Osteocyte (in vitro differentiated cells): ENCODE measurements at places on chromosomes 16 and 17. TPM values are rescaled to one million over a fixed set of nuclear protein-coding genes. Genes with fewer than 3 reads are reported as not detected.

DNA sequence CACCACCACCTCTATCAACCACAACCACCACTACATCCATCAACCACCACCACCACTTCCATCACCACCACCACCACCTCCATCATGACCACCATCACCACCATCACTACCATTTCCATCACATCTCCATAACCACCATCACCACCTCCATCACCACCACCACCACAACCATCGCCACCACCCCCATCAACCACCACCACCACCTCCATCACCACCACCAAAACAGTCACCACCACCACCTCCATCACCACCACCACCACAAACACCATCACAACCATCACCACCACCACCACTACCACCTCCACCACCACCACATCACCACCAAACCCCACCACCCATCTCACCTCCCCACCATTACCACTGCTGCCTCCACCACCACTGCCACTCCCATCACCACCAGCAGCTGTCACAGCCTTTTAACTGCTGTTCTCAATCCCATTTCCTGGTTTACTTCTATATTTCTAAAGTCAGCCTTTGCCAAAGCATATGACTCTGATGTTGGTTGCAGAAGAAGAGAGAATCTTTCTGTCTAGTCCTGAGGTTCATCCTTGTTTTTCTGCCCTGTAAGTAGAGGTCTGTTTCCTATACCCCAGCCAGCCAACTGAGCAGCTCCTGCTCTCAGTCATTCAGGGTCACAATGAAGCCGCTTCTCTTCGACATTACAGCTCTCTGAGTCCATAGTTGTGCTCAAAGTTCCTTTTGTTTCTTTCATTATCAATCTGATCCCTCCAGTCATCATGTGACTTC lies 14.0 kb downstream of the MARCHF10 start:
- no peaks in the 10 kb centered on the region for H3K36me3 ChIP-seq
- H3K4me1 ChIP-seq = peaks cover 35% of the 10 kb centered on the region
- no peak for DNase-seq
- no peaks in the 10 kb centered on the region for H3K27me3 ChIP-seq
- no peak overlapping the region for H3K4me3 ChIP-seq
- H3K27ac ChIP-seq = peak overlapping the region; percentile 5

DNA sequence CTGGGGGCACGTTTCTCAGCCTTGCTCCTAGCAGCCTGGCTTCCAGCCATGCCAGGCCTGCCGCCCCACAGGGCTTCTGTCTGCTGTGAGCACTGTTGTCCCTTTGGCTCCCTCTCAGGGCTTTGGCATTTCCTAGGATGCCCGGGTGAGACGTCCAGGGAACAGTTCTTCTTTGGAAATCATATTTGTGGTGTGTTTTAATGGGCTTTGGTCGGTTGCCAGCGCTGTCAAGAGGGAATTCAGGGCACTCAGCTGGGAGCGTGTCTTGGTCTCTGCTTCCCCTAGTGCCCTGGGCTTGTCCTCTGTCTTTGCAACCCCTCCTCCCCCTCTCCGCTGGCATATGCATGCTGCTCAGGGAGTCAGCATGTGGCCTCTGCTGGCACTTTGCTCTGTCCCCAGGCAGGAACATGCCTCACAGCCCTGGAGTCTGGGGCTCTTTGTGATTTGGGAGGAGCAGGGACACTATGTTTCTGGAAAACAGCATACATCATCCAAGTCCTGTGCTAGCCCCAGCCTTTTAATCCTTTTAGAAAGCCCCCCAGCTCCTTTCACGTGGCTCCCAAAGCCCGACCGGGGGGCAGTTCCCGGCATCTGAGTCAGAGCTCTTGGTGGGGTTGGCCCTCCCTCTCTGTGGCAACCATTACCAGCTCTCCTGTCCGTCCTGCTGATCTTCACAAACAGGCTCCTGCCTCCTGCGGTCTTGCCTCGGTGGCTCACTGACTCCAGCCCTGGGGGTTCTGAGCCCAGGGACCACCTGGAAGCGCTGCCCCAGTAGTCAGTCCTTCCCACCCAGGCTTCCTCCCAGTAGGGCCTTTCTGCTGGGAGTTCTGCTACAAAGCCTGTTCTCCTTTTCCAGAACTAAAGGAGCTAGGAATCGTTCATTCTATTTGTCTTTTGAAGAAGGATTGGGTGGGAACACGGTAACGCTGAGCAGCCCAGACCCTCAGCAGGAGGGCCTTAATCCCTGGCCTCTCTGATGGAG lies 26.7 kb downstream of the SAP30BP start:
- peak overlapping the region; percentile 44 for H3K4me3 ChIP-seq
- no peaks in the 10 kb centered on the region for H3K27me3 ChIP-seq
- H3K4me1 ChIP-seq = peaks cover 91% of the 10 kb centered on the region

DNA sequence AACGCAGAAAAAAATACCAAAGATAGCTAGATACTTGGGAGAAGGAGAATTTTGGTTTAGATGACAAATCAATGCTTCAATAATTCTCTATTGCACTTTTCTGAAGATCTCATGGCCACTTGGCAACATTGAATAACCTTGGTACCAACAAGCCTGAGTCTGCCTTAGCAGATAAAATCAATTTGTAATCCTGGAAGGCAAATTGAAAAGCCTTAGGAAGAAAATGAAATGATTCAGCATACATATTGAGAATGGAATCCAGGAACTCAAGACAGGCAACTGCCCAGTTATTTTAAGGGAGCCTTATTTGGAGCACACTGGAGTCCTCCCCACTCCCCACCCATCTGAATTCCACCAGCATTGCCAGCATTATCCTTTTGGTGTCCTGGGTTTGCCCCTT lies 109.3 kb upstream of the SOX9 start:
- no peak overlapping the region for H3K27ac ChIP-seq
- H3K4me1 ChIP-seq = peaks cover 10% of the 10 kb centered on the region
- no peak overlapping the region for H3K4me3 ChIP-seq
- H3K36me3 ChIP-seq = no peaks in the 10 kb centered on the region
- no peak for DNase-seq

- H3K27me3 ChIP-seq = peaks cover 7% of the 10 kb centered on the region
- H3K36me3 ChIP-seq = no peaks in the 10 kb centered on the region
- no peaks in the 10 kb centered on the region for H3K4me1 ChIP-seq
- no peak overlapping the region for H3K4me3 ChIP-seq
These were observed 115.7 kb downstream of the ZNF423 start for GRCh38 chr16:49740256-49740655.

DNA sequence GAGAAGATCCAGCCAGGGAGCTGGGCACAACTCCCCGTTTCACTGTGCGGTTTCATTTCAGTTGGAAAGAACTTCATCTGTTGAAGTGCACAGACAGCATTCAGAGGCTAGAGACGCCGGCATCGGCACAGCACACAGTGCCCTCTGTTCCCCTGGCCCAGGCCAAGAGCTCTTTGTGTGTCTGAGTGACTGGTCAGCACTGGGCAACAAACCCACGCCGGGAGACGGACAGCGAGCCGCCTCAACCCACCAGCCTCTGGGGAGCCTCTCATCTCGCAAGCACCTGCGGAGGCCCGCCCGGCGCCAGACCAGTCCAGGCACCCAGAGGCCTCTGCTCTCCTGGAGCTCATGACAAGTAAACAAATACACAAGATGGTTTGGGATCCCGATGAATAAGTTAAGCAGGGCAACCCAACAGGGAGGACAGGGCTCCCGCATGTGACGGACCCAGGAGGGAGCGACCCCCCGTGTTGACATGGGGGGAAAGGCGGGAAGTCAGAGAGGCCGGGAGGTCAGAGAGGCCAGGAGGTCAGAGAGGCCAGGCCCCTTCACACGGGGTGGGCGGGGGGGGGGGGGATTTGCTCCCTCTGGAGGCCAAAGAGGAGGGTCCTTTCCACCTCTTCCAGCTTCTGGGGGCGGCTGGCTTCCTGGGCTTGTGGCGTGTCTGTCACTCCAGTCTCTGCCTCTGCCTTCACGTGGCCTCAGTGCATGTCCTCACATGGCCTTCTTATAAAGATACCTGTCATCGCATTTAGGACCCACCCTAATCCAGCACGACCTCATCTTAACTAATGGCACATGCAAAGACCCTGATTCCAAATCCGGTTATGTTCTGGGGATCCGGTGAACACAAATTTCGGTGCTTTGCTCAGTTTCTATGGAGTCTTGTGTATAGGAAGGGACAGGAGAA lies 25.8 kb upstream of the KLHDC4 start:
- H3K27ac ChIP-seq = no peak overlapping the region
- no peaks in the 10 kb centered on the region for H3K36me3 ChIP-seq
- H3K4me1 ChIP-seq = peaks cover 24% of the 10 kb centered on the region
- DNase-seq = no peak
- H3K4me3 ChIP-seq = no peak overlapping the region

DNA sequence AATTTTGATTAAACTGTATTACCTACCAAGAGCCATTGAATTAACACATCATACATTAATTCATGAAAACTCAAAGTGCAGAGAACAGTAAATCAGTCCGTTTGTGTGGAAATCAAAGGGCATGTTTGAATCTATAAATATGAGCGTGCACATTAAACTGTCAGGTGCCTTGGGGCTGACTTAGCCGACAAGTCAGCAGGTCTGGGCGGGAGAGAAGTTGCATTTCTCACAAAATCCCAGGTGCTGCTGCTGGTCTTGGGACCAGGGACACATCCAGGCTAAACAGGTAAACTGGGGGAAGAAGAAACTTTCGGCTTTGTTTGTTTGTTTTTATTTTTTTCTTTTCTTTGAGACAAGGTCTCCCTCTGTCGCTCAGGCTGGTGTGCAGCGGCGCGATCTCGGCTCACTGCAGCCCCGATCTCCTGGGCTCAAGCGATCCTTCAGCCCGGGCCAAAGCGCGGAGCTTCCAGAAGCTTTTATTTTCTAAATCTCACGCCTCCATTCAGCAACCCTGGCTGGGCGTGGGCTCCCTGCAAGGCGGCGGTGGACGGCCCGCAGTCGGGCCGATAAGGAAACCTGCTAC lies 213.9 kb downstream of the MRTFB start:
- peaks cover 1% of the 10 kb centered on the region for H3K27me3 ChIP-seq
- H3K36me3 ChIP-seq = peaks cover 3% of the 10 kb centered on the region
- peak; percentile 88 for DNase-seq
- peak overlapping the region; percentile 86 for H3K27ac ChIP-seq

DNA sequence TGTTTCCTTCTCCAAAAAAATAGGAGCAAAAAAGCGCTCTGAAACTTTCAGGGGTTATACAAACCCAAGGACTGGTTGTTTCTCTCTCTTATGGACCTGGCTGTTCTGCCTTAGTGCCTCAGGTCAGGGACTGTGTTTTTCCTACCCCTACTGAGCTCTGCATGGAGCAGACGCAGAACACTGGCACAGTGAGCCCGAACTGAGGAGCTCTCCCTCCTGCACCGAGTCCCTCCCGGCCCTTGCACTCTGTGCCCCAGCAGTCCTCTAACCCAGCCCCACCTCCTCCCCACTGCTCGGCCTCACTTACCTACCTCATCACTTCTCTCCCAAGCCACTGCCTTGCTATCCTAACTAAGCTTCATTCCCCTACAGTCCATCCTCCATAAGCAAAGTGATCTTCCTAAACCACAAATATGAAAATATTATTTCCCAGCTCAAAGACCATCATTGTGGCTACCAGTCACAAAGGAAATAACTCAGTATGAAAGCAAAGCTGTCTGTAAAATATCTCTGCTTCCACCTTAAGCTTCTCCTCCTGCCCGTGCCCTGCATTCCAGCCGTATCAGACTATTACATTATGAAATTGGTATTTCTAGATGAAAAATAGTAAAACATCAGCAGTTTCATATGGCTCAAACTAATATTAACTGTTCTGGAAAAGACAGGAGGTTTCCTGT lies 13.6 kb downstream of the MEIOB start:
- H3K27me3 ChIP-seq = peaks cover 25% of the 10 kb centered on the region
- H3K4me3 ChIP-seq = peak overlapping the region; percentile 54
- H3K27ac ChIP-seq = peak overlapping the region; percentile 62
- H3K36me3 ChIP-seq = peaks cover 3% of the 10 kb centered on the region

- no peak overlapping the region for H3K27ac ChIP-seq
- peaks cover 34% of the 10 kb centered on the region for H3K36me3 ChIP-seq
- DNase-seq = no peak
- no peak overlapping the region for H3K4me3 ChIP-seq
- H3K4me1 ChIP-seq = peaks cover 5% of the 10 kb centered on the region
These were observed 123.4 kb downstream of the CLEC16A start for GRCh38 chr16:11067697-11068141.

- H3K4me1 ChIP-seq = peaks cover 8% of the 10 kb centered on the region
- H3K36me3 ChIP-seq = no peaks in the 10 kb centered on the region
- no peak overlapping the region for H3K4me3 ChIP-seq
- DNase-seq = no peak
- H3K27ac ChIP-seq = no peak overlapping the region
These were observed 3.8 kb downstream of the CFAP97D1 start for GRCh38 chr17:43784068-43784467.

- DNase-seq = no peak
- peaks cover 29% of the 10 kb centered on the region for H3K36me3 ChIP-seq
- H3K27me3 ChIP-seq = no peaks in the 10 kb centered on the region
These were observed 85.9 kb upstream of the CHMP6 start for GRCh38 chr17:80905586-80906230.

GRCh38 chr17:1928976-1929375 lies 96.2 kb downstream of the RTN4RL1 start:
- peaks cover 11% of the 10 kb centered on the region for H3K27me3 ChIP-seq
- no peak overlapping the region for H3K4me3 ChIP-seq
- H3K4me1 ChIP-seq = no peaks in the 10 kb centered on the region
- H3K36me3 ChIP-seq = no peaks in the 10 kb centered on the region
- no peak overlapping the region for H3K27ac ChIP-seq

DNA sequence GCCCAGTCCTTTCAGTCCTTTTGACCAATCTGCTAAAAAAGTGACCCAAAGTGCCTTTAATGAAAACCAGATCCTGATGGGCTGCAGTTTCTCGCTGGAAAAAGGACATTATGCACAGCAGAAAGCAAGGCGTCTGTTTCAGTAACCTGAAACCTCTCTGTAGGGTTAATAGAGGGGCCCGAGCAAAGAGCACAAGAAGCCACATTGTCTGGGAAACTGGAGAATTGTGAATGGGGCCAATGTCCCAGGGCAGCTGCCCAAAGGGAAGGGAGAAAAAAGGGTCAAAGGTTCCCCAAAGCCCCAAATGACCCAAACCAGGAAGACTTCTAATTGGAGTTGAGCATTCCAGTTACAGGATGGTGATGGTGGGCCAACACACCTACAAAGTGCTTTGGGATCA lies 3.0 kb downstream of the OTOA start:
- DNase-seq = no peak
- H3K27ac ChIP-seq = no peak overlapping the region
- H3K4me3 ChIP-seq = no peak overlapping the region
- peaks cover 8% of the 10 kb centered on the region for H3K4me1 ChIP-seq
- H3K27me3 ChIP-seq = peaks cover 19% of the 10 kb centered on the region

The STX8 gene
- 61.6 and 65.7 TPM in 2 replicates for total RNA-seq

The CSH2 gene
- not detected in 2 replicates for total RNA-seq
